Esophagus muscularis mucosa (tissue), 4 donors: ENCODE measurements at places on chromosomes 13 and 19. TPM values are rescaled to one million over a fixed set of nuclear protein-coding genes. Genes with fewer than 3 reads are reported as not detected.

DNA sequence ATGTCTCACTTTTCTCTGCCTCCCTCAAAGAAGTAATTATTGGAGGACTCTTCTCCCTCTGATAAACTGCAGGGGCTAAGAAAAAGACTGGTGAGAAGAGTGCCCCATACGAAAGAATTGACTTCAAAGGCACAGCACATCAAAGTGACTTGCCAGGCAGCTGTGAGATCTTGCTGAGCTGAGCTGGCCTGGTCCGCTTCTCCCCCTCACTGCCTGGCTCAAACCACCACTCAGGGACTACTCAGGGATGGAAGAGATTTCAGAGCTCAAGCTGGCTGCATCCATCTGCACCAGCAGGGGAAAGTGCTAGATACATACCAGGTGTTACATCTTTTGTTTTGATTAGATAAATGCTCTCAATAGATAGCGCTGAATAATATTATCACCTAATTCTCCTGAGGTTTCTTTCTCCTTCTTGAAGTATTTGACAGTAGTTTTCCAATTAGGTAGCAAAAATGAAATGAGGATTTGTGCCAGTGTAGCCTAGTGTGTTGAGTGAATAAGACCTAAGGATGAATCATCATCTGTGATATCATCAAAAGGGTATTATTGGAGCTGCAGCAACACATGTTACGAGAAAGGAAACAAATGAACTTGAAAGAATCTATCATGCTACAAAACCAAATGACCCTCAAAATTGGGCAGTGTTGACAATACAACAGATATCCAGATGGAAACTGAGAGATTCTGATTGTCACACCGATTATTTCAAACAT lies 379.8 kb downstream of the TBC1D4 start:
- no peak for DNase-seq

DNA sequence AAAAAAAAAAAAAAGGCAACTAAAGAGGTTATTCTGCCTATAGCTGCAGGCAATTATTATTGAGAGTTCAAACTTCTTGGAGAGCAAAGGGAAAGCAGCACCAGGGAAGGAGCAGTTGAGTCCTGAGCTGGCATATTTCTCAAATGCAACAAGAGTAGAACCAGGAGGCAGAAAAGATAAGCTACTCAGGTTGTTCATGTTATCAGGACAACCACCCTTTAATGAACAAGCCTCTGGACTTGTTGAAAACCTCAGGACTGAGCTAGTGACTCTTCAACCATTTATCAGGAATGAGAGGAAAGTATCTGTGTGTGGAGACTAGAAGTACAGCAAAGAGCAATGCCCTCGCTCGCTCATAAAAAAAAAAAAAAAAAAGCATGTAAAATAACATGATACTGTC lies 183.0 kb downstream of the KCTD12 start:
- DNase-seq = no peak

GRCh38 chr13:24179486-24179850 lies 18.9 kb downstream of the SPATA13 start:
- DNase-seq = peak; percentile 8

Gene GNA15
- 5.2 TPM for total RNA-seq

DNA sequence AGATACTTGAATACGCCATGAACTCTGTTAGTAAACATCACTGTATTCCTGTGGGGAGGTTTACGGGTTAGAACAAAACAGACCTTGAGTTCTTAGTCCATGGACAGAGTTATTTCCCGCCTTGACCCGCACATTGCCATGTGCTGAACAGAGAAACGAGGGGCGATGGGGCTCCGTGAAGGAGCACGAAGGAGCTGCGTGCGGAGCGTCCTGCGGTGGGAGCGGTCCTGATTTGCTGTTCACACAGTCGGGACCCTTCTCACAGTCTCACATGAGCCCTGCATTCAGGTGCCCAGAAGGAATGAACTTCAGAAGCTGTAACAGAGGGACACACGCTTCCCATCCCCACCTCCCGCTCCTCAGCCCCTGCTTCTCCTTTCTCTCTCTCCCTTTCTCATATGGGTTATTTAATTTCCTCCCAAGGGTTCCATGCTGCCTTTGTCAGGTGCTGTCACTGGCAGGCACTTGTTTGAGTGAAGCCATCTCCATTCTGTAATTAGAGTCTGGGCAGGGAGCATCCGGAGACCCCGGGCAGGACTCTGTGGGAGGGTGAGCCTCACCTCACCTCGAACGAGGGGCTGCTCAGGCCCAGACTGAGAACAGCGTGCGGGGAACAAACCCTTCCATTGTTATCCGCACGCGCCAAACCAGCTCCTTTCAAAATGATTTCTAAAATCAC lies 76.9 kb downstream of the TEX29 start:
- no peak for DNase-seq

DNA sequence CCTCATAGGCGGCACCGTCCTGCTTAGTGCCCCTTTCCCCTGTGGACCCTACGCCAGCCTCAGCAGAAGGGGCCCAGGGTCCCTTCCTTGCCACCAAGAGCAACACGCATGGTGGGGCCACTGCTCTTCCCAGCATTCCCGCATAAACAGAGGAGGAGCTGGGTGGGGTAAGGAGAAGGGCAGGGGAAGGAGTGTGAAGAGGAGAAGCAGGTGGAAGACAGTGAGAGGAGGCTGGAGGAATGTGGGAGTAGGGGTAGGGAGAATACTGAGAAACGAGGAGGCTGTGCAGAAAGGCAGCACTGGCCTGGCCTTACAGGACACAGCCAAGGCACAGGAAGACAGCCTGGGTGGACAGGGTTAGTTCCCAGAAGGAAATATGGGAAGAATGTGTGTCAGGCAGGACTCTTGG lies 43.9 kb downstream of the ZNF331 start:
- DNase-seq = no peak

DNA sequence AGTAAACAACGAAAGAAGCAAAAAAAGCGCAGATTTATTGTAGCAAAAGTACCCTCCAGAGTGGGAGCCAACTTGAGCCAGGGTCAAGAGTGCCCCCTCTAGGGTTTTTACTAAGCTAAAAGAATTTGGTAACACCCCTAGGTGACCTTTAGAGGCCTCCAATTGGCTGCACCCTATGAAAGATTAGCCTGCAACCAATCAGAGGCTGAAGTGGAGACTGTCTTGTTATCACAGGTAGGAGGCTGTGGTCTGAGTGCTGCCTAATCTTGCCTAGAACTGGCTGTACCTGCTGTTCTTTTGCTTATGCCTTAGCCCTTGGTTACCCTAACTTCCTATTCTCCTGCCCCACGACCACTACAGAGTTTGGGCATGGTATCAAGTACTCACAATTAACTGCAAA lies 38.3 kb downstream of the ANKRD10 start:
- no peak for DNase-seq

DNA sequence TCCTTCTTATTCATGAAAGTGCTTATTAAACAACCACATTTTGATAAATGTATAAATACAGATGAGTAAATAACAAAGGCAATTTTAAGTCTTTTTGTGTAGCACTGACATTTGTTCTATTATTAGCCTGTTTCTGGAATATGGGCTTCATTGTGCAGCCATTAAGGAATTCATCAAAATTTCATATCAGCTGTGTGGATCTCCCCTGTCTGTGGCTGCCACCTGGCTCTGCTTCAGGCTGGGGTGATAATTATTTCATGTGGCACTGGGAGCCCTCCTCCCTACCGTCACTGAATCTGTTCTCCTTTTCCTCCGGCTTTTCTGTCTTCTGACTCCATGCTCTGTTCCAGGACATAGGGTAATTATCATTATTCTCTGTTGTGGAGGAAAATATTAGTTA lies 57.1 kb downstream of the LMO7 start:
- DNase-seq = no peak

GRCh38 chr19:38213911-38214625 lies 10.0 kb downstream of the DPF1 start:
- DNase-seq = no peak

DNA sequence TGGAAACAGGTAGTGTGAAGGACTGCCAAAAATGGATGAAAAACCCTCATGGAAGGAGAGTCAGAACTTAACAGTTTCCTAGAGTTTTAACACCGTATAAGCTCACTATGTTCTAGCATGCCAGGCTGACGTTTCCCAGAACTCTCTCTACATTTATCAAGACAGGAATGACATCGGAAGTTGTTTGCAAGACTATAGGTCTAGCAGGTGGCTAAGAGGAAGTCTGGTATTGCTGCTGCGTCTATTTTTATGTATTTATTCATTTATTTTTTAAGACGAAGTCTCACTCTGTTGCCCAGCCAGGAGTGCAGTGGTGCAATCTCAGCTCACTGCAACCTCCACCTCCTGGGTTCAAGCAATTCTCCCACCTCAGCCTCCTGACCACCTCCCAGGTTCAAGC lies 20.5 kb upstream of the ARL11 start:
- DNase-seq = no peak

DNA sequence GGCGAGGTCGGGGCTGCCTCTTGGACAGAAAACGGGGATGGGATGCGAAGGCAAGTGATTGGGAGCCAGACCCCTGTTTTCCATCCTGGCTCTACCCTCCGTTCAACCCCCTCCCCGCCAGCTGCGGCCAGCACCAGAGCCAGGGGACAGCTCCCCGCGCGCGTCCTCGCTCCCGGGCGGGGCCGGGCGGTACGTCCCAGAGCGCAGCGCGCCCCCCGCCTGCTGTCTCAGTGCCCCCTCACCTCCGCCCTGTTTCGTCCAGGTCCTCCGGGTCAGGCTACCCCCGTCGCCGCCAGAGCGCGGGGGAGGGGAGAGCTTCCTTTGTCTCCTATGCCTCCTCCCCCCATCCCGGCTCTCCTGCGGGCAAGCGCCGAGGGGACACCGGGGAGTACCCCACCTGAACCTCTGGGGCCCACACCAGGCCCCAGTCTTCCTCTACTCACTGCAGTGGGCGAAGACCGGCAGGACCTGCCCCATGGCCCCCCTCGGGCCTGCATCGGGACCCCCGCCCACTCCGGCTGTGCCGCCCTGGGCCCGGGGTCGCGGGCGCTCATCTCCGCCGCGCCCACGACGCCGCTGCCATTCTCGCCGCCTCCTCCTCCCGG lies 396 bp downstream of the RTN2 start:
- DNase-seq = no peak

DNA sequence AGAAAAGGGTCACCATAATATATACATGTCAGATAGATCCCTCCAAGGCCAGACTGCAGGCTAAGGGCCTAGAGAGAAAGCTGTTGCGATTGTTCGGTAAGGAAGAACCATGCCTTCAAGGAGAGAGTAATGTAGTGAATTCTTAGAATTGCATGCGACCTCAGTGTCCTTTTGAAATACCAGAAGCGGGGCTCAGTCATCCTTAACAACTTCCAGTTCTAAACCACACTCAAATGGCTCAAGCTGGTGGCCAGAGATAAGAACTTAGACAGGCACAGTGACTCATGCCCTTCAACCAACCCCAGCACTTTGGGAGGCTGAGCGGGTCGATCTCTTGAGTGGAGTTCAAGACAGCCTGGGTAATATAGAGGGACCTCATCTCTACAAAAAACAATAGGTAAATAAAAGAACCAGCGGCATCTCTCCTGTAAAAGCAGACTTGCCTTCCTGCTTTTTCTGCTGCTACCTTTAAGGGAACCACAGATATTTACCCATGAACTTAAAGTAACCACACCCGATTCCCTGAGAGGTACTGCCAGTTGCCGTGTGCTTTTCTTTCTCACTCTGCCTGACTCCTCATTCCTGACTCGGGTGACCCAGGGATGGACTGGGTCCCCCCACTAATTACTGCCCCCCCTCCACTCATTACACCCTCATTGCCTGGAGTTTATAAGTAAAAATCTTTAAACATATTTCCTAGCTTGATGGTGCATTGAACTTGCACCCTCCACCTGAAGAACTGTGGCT lies 15.4 kb upstream of the SIGLEC6 start:
- no peak for DNase-seq

Gene PSG6
- not detected for total RNA-seq

DNA sequence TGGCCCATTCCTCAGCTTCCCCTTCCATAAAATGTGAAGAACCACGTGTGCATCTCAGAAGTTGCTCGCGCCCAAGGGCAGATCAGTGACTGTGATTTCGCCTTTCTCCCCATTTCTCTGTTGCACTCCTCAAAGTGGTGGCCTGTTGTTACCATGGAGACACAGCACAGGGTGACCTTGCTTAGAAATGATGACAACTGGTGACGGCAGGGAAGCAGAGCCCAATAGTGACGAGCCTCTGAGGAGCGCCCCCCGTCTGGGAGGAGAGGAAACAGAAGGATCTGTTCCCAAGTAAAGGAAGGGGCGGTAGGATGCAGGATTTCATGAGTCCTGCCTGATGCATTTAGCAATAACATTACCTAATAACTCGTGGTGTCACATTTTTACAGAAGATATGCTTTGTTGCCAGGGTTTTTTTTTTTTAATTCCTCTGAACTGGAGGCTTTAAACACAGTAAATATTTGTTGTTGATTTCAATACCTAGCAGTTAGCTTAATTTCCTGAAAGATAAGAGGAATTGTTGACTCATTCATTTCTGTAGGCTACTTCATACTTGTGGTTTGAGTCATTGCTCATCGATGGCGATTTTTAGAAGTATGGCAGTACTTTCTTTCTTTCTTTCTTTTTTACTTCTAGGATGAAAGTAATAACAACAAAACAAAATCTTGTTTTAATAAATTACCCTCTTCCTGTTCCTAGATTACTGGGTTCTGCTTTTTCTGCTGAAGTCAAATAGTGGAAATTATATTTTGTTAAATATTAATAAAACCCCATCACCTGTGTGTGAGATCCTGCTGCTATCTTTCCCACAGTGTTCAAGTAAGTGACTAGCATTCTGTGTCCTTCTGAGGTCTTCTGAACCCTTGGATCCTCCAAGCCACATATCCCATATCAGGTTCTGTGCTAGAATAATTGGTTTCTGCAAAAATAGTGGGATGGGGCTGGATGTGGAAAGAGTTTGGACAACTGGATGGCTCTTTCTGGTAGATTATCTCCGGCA lies 36.0 kb downstream of the MBNL2 start:
- no peak for DNase-seq

- no peak for DNase-seq
Observed at GRCh38 chr13:76887076-76887563, 915 bp upstream of the KCTD12 start.

DNA sequence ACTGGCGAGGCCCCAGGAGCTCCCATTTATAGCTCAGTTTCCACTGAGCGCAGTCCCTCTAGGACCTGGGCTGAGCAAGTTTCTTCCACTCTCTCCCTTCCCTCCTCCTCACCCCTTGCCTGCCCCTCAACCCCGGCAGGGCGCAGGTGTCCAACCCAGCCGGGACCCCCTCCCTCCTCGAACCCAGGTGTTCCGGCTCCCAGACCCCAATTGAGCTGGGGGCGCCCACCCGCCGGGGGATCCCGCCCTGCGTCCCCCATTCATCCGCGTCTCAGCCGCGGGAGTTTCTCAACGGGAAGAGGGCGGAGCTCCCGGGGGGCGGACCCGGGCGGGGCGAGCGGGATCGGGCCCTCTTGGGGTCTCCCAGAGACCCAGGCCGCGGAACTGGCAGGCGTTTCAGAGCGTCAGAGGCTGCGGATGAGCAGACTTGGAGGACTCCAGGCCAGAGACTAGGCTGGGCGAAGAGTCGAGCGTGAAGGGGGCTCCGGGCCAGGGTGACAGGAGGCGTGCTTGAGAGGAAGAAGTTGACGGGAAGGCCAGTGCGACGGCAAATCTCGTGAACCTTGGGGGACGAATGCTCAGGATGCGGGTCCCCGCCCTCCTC lies at the start of gene KIRREL2:
TSS of gene KIRREL2 (plus strand) at position 366 of the 604 bp plus-strand sequence. CDS start at position 575, 209 bp downstream.
- DNase-seq = no peak

Gene NXNL1
- not detected for total RNA-seq
